ENCODE measurements at places on chromosomes 7 and 10.

DNA sequence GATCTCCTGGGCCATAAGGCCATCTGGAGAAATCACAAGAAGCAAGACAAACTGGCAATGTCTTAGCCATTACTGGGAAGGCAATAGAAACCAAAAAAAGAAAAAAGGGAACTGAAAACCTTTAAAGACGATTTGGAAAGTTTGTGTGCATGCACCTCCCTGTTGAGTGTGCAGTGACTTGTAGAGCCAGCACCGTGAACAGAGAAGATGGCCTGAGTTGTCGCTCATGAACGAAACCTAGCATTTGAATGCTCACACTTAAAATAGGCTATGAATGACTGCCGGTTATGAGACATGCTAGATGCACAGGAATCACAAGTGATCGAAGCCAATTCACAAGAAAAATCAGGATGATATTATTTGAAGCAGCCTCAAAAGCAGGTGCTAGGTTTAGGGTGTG is 151.3 kb upstream of the ADO start:
- no peak for DNase-seq

DNA sequence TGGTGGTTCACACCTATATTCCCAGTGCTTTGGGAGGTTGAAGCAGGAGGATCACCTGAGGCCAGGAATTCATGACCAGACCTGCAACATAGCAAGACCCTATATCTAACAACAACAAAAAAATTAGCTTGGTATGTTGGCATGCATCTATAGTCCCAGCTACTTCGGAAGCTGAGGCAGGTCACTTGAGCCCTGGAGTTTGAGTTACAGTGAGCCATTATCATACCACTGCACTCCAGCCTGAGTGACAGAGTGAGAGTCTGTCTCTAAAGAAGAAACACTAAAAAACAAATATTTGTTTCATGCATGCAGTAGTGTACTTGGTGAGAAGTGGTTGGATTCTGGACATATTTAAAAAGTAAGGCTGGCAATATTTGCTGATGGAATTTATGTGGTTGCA is 198.1 kb downstream of the BBS9 start:
- DNase-seq, result no peak

DNA sequence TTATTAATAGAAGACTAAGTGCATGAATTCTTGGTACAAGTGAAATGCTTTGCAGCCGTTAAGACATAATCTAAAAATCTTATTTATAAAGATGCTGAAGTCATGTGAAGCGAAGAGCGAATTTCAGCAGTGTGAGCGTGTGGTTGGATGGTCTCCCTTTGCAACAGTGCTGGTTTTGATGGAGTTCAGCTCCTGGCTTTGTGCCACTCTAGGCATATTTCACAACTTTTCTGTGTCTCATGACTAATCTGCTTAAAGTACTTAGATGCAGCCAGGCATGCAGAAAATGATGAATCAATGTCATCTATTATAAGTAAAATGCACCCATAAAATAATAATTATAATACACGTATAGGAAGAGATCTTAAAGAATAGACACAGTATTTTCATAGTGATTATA is 107.2 kb upstream of the TCERG1L start:
- DNase-seq, result no peak

- no peak for DNase-seq
Observed at GRCh38 chr10:122510736-122511135, 49.4 kb downstream of the HTRA1 start.

- DNase-seq, result no peak
Observed at GRCh38 chr10:69726850-69727249, 74.9 kb upstream of the COL13A1 start.

DNA sequence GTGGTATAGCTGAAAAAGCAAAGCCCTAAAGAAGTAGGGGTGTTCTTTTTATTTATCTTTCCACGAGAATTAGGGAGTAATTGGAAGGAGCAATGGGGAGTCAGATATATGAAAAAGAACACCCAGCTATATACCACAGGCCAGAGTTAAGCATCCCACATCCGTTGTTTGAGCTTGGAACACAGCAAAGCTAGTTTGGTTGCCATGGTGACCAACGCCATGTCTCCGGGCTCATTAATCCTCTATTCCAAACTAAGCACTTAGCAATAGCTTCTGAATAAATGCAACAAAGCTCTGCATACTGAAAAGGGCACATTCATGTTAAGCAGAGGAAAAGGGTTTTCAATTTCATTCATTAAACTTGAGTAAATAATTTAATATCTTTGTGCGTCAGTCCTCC is 23.5 kb downstream of the ASB4 start:
- DNase-seq, result no peak
